GM12864 (cell line): ENCODE measurements at places on chromosomes 11 and 22.

DNA sequence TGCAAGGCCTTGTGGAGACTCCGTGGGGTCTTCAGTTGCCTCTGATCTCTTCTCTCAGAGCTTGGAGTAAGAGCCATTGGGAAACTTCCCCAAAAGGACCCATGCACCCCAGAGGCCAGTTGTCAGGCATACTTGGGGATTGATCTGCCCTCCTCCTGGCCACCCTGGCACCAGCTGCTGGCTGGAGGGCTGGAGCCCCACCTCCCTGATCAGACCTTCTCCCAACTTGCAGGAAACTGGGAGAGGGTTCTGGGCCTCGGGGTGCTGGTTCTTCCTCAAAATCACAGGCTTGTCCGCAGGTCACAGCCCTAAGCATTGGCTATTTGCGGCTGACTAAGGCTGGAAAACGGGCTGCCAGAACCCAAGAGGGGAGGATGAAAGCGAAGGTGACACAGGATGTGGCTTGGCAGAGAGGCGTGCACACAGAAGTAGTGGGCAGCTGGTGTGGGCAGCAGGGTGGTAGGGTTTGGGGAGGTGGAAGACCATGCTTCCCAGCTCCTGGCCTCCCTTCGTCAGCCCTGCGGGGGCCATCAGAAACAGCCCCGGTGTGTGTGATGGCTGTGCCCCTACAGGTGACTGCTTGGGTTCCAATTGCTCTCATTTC is 1.3 kb upstream of the DGKZ start:
- DNase-seq, result no peak

DNA sequence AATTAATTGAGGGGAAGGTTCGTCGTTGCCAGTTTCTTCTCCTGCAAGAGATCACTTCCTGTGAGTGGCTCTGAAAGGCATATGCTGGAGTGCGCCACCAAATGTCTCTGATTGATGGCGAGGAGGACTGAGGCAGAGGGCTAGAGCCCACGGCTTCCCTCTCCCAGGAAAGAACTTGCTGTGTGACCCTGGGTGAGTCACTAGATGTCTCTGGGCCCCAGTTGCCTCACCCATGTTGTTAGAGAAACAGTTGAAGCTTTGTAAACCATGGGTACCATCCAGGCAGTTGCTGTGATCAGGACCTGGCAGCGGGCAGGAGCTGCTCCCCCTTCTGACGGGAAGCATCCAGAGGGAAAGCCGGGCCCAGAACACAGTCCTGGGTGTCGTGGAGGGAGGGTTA is 3.2 kb downstream of the ABCG4 start:
- DNase-seq, result no peak

- DNase-seq, result no peak
Observed at GRCh38 chr22:39309881-39310714, 9.3 kb downstream of the RPL3 start.

DNA sequence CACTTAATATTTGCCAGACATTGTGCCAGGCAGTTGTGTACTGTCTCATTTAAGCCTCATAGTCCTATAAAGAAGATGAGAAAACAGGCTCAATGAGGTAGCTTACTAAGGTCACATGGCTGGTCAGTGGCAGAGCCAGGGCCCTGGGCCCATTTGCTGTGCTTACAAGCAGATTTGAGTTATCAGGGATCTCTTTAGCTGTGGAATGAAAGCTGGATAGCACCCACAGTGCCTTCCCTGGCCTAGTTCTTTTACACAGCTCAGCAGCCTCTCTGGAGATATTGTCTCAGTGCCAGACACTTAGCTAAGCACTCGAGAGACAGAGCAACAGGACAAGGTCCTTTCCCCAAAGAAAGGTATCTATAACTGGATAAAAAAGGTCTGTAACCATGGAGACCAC is 6.1 kb downstream of the TMEM86A start:
- no peak for DNase-seq

- DNase-seq, result no peak
Observed at GRCh38 chr11:120281143-120281795, 41.3 kb downstream of the POU2F3 start.

DNA sequence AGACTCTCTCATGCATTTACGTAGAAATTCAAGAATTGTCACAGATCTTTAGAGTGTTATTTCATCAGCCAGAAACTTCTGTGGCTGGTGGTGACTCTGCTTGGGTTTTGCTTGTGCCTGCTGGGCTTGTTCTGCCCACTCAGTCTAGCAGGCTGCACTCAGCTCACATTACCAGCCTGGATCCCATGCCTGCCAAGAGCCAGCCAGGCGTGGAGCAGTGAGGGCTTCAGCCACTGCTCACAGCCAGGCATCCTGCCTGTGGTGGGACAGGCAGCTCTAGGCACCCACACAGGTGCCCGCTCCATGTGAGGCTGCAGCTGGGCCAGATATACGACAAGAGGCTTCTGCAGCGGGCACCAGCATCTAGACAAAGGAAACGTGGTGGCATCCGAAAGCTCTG is 1213.3 kb upstream of the RAG2 start:
- no peak for DNase-seq

- DNase-seq, result no peak
Observed at GRCh38 chr11:11956006-11956405, 52.4 kb downstream of the DKK3 start.

DNA sequence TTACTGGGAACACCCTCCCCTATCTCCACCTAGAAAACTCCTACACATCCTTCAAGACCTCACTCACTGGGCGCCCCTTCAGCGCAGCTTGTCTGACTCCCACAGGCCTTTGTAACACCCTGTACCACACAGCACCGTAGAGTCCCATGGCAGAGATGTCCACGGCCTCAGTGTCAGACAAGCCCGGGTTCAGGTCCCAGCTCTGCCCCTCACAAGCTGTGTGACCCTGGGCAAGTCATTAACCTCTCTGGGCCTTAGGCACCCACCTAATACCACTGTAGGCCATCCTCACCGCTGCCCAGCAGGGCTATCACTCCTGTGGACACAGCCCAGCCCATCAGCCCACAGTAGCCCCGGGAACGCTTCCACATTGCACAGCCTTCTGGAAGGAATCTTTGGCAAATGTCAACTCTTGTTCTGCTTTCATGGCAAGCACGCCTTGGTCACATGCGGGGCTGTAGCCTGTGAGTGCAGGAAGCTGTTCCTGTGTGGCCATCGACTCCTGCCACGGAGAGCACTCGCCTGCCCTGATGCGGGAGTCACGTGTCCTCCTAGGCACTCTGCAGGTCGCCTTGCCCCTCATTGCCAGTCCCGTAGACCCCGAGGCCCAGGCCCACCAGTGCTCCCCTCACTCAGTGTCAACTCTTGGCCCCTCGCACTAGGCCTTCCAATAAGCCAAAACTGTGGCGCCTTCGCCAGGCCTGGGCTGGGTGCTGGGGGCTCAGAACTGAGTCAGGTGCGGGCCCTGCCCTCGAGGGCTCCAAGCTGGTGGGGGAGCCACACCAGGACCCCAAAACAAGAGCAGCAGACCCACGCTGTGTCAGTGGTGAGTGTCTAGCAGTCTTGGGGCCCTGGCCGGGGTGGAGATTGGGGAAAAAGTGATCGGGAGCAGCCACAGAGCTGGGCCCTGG is 32.9 kb upstream of the RFPL3 start:
- no peak for DNase-seq

DNA sequence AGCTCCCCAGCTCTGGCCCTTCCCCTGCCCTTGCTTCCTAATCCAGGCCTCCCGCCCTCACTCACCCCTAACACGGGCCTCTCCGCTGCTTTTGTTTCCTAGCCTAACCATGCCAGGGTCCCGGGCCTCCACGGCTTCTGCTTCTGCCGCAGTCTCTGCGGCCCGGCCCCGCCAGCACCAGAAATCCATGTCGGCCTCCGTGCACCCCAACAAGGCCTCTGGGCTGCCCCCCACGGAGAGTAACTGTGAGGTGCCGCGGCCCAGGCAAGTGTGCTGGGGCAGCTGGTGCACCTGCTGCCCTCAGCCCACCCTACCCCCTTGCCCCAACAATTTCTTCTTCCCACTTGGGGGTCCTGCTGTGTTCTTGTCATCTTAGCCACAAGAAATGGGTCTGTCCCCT is 13.1 kb downstream of the RCOR2 start:
- no peak for DNase-seq

DNA sequence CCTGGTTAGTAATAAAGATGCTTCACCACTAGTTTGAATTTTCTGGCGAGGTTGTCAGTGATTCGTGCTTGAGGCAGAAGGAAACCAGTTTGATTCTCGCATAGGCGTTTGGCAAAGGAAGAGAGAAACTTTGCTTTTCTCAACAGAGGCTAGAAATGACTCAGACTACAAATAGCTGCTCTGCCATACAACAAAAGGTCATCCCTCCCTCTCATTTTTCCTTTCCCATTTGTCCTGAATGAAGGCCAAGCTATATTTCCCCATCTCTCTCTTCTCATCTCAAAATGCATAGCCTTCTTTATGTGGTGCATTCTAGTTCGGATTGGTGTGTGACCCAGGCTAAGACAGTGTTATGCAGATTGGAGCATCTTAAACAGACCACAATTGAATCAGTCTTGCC is 741.4 kb downstream of the NTM start:
- DNase-seq, result no peak

- no peak for DNase-seq
Observed at GRCh38 chr11:3944198-3944597, 88.7 kb downstream of the STIM1 start.

DNA sequence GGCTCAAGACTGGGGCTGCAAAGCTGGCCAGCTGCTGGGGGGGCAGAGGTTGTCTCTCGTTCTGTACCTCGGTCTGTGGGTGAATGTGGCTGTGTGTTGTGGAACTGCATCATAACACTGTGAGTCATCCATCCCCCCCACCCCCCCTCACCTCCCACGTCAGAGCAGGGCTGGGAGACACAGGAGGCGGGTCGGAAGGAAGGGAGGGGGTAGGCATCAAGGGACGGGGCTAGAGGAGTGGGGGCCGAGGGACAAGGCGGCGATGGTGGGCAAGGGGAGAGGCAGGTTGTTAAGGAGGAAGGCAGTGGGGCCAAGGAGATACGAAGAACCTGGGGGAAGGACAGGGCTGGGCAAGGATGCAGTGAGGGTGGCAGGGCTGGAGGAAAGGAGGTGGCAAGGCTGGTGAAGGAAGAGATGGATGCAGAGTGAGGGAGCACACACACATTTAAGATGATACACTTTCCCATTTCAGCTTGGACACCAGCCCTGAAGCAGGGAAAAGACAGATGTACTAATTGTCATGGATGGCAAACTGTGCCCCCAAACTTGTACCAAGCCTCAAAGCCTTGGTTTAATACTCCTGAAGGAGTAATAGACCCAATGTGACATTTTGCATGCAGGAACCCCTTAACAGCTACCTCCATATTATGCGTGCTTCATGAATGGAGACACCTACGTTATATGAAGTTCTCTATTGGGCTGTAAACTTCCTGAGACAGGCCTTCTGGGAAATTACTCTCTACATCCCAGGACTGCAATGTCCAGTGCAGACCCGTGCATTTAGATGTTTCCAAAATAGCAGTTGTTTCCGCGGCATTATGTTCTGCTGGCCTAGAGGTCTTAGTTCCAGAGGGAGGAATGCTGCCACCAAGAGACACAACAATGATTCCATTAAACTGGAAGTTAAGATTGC is at the start of gene YPEL4:
YPEL4 (minus strand) TSS at position 87 of the 913 bp plus-strand sequence. CDS start 2,805 bp downstream, outside the sequence.
- DNase-seq, result no peak

- DNase-seq, result no peak
Observed at GRCh38 chr11:133937468-133937867, 19.3 kb downstream of the IGSF9B start.

DNA sequence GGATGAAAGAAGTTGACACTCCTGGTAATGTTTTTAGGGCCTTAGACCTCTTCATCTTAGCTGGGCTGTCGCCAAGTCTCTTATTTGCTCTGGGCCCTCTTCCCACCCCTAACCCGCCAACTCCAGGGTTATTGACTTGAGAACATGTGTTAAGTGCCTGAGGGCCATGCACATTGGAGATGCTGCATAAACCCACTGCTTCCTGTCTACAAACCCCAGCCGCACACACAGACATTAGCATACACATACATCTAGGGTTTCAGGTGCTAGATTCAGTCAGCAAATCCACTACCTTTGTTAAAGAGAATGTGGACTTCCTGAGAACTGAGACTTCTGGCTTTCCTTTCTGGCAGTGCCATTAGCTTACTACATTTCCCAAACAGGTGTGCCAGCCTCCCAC is 817 bp downstream of the PANX3 start:
- no peak for DNase-seq

GRCh38 chr22:29833392-29833965 is 4.6 kb downstream of the ASCC2 start:
- DNase-seq, result no peak

DNA sequence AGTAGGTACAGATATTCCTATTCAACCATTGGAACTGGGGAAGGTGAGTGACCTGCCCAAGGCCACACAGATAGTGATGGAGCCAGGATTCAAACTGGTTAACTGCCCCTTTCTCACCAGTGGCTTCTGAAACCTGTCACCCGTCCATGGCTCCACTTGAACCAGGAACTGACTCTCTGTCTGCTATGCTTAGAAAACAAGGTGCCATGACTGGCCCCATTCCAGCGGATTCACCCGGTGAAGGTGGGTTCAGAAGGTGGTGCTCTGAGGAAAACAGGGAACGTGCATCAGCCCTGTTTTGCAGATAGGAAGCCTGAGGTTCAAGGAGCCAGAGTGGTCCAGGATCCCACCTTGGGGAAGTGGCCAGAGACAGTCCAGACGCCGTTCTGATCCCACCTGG is 2.6 kb upstream of the PATZ1 start:
- no peak for DNase-seq

GRCh38 chr11:116454020-116454645 is 318.7 kb downstream of the BUD13 start:
- no peak for DNase-seq

- DNase-seq, result no peak
Observed at GRCh38 chr11:117931971-117932370, 2.8 kb upstream of the TMPRSS13 start.

GRCh38 chr11:106553304-106553703 is 465.0 kb downstream of the GUCY1A2 start:
- DNase-seq, result no peak

DNA sequence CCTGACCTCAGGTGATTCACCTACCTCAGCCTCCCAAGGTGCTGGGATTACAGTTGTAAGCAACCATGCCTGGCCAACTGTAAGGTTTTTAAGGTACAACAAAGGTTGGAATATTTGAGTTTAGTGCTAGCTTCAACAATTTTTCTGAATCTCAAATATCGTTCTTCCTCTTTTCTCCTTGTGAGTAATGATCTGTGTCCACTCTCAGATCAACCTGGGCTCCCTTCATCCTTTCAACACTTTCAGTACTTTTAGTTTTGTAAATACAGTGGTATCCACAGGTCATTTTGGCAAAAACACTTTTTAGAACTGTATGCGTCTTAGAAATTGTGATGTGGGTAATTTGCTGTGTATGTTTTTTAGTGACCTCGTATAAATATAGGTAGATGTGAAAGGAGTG is 7.9 kb downstream of the PACS1 start:
- no peak for DNase-seq

GRCh38 chr22:22021162-22021750 is 38.7 kb upstream of the TOP3B start:
- no peak for DNase-seq

DNA sequence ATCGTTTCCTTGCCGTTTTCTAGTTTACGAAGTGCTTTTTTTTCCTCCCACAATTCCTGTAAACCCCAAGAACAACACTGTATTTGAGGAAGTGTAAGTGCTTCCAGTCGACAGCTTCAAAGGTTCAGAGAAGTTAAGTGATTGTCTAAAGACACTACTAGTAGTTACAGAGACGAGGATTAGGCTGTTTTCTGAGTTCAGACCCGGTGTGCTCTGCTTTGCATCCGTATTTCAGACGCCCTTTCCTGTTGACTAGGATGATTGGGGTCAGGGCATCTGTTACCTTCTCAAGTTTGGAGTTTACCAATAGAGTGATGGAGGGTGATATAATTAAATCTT is 430 bp downstream of the CLP1 start:
- no peak for DNase-seq
